ENCODE measurements at places on chromosomes 7 and 10.

DNA sequence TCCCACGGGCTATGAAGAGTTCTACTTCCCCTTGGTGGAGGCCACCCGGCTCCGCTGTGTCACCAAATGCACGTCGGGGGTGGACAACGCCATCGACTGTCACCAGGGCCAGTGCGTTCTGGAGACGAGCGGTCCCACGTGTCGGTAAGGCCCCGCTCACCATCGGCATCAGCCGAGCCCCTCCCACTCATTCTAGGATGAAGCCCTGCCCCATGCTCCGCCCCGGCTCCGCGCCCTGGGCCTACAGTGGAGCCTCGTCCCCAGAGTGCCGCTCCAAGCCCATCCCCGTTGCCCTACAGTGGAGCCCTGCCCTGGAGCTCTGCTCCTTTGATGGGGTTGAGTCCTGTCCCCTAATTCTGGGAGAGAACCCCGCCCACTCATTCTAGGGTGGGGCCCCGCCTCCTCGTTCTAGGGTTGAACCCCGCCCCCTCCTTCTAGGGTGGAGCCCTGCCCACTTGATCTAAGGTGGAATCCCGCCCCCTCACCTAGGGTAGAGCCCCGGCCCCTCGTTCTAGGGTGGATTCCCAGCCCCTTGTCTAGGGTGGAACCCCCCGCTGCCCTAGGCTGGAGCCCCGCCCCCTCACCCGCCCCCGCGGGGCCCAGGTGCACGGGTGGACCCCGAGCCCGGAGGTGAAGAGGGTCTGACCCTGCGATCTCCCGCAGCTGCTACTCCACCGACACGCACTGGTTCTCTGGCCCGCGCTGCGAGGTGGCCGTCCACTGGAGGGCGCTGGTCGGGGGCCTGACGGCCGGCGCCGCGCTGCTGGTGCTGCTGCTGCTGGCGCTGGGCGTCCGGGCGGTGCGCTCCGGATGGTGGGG is 3.4 kb upstream of the MUC12 start:
- peak; percentile 85 for DNase-seq

GRCh38 chr10:99057936-99058690 is 177.5 kb downstream of the HPSE2 start:
- no peak for DNase-seq

DNA sequence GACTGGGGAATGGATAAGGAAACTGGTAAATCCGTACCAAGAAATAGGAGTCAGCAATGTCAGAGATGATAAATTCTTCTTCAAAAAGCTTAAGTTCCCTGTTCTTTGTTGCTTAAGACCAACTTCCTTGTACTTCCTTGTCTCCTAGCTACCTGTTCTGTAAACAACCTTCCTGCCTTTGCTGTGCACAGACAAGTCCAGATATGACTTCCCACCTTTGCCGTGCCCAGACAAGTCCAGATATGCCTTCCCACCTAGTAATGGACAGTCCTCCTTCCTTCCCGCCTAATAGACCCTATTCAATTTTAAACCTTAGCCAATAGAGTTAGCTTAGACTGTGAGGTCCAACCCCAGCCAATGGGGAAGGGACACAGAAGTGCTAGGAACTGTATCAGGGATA is 2.5 kb upstream of the ZNF33A start:
- no peak for DNase-seq

GRCh38 chr10:63583909-63584724 is 62.9 kb downstream of the REEP3 start:
- DNase-seq, result no peak

Data from stimulated activated CD4-positive, alpha-beta T cell treated with anti-CD3 and anti-CD28 coated beads, Interleukin-4, amount 100 ng/mL, for 48 hours (primary cell).